Right atrium auricular region (tissue), 2 donors: ENCODE measurements at places on chromosomes 7 and 10. TPM values are rescaled to one million over a fixed set of nuclear protein-coding genes. Genes with fewer than 3 reads are reported as not detected.
A peak's percentile ranks its signal among the peaks of the same experiment; 100 is the strongest.

The PDE6C gene
- total RNA-seq: not detected

The OR6B1 gene
- not detected for total RNA-seq

The CUZD1 gene
- 0.31 TPM for total RNA-seq

GRCh38 chr10:102644646-102645387, 538 bp downstream of the TRIM8 start:
- peak; percentile 83 for DNase-seq

- no peak for DNase-seq
Observed at GRCh38 chr7:43535031-43535451, 47.9 kb upstream of the STK17A start.

- DNase-seq: no peak
Observed at GRCh38 chr10:31457858-31458257, 138.8 kb downstream of the ZEB1 start.

DNA sequence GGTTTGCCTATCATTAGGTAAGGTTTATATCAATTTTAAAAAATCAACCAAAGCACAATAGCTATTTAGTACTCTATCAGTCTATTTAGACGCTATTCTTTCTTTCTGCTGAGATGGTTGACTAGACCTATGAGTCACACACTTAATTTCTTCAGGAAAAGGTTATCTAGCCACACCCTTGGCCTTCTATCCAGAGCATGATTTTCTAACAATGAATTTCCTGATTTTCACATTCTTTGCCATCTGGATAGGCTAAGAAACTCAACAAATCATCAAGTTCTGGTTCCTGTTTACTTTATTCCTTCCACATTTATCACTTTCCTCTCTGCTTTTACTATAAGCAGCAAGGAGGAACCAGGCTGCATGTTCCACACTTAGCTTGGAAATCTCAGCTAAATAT, 8.1 kb downstream of the PRPS1L1 start:
- DNase-seq: no peak

- peak; percentile 63 for DNase-seq
Observed at GRCh38 chr10:59830601-59831259, 75.6 kb downstream of the CCDC6 start.

GRCh38 chr10:118838364-118838763, 83.6 kb upstream of the CACUL1 start:
- DNase-seq: no peak

DNA sequence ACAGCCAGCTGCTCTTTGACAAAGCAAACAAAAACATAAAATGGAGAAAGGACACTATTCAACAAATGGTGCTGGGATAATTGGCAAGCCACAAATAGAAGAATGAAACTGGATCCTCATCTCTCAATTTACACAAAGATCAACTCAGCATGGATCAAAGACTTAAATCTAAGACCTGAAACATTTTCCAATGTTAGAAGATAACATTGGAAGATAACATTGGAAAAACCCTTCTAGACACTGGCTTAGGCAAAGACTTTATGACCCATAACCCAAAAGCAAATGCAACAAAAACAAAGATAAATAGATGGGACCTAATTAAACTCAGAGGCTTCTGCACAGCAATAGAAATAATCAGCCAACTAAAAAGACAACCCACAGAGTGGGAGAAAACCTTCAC, 425.7 kb upstream of the SEMA3D start:
- no peak for DNase-seq

DNA sequence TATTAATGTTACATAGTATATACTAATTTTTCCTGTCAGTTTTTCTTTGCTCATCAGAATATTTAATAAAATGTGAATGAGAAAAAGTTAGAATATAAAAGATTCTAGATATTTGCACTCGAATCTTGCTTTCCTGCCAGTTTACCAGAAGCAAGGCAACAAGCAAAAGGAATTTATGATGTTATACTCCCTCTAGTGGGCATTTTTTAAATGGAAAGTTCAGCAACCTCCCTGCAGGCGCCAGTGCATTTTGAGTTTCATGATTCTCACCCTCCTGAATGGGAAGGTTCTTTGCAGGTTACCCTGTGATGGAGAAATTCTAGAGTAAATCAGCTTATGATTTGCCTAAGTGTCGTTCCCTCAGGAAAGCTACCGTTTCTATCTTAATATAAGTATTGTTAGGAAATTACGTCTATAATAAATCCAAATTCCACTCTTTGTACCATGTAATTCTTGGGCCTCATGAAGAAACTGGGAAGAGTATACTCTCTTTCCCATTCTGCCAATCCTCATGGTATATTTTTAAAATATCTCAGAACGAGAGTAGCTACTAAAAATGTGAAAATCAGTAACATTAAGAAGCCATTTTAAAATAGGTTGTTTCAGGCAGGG, 350.0 kb downstream of the CRPPA start:
- DNase-seq: no peak

- no peak for DNase-seq
Observed at GRCh38 chr10:124652701-124653100, 91.5 kb downstream of the FAM53B start.

DNA sequence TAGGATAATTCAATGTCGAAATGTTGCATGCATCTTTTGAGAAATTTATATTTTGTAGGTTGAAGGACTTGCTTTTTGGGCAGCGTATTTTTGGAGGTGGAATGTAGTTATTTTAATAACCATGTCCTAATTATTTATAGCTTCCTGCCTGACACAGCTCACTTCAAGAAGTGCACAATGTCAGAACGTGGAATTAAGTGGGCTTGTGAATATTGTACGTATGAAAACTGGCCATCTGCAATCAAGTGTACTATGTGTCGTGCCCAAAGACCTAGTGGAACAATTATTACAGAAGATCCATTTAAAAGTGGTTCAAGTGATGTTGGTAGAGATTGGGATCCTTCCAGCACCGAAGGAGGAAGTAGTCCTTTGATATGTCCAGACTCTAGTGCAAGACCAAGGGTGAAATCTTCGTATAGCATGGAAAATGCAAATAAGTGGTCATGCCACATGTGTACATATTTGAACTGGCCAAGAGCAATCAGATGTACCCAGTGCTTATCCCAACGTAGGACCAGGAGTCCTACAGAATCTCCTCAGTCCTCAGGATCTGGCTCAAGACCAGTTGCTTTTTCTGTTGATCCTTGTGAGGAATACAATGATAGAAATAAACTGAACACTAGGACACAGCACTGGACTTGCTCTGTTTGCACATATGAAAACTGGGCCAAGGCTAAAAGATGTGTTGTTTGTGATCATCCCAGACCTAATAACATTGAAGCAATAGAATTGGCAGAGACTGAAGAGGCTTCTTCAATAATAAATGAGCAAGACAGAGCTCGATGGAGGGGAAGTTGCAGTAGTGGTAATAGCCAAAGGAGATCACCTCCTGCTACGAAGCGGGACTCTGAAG, 620 bp downstream of the ZRANB1 start:
- no peak for DNase-seq
